ENCODE measurements at places on chromosomes 16 and 17.

DNA sequence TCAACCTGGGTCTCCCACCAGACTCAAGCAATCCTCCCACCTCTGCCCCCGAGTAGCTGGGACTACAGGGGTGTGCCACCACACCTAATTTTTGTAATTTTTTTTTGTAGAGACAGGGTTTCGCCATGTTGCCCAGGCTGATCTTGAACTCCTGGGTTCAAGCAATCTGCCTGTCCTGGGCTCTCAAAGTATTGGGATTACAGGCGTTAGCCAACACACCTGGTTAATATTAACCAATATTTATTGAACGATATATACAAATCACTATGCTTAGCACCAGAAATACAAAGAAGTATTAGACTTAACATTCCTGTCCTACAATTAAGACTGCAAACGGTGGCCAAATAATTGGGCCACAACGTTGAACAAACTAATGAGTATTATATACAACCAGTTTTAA, 4.2 kb downstream of the MBTD1 start:
- no peak for DNase-seq

GRCh38 chr16:12411516-12411915, 392.2 kb downstream of the CPPED1 start:
- no peak for DNase-seq

DNA sequence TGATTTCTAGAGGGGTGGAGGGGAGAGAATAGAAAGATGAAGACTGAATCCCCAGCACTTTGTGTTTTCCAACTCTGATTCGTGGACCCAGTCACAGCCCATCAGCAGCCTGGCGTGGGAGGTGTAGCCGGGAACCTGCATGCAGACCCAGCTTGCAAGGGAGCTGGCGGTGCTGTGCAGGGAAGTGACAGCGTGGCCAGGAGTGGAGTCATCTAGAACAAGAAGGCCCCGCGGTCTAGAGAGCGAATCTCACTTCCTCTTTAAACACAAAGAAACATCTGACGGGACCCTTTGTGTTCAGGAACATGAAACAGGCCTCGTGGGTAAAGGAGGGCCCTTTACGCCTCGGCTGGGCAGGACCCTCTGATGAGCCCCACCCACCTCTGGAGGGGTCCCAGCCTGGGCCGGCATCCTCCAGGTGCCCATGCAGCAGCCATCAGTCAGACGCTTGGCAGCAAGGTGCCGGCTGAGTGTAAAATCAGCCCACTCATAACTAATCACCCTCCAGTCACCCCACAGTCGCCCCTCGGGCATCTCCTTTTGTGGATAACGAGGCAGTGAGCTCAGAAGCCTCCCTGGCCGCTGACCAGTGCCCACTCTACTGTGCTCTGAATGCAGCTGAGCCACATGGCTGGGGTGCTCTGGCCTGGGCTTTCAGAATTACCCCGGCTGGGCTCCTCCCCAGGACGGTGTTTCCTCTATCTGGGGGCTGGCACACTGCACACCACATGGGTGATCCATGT, 4.4 kb downstream of the SNAI3 start:
- no peak for DNase-seq

DNA sequence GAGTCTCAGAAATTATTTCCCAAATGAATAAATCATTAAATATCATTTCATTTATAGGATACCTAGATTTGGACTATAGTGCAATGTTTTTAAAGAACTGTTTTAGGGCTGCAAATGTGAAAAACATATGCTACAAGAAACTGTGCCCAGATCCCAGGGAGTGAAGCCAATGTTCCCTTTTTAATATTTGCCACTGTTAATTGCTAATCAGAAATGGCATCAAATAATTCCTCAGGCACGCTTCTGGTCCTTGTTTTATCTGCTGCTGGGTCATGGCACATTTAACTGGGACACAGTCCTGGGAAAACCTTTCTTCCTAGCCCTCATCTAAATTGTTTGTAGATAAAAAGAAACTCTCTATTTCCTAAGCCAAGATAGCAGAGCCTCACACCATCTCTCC, 79.3 kb upstream of the CNTNAP4 start:
- no peak for DNase-seq

DNA sequence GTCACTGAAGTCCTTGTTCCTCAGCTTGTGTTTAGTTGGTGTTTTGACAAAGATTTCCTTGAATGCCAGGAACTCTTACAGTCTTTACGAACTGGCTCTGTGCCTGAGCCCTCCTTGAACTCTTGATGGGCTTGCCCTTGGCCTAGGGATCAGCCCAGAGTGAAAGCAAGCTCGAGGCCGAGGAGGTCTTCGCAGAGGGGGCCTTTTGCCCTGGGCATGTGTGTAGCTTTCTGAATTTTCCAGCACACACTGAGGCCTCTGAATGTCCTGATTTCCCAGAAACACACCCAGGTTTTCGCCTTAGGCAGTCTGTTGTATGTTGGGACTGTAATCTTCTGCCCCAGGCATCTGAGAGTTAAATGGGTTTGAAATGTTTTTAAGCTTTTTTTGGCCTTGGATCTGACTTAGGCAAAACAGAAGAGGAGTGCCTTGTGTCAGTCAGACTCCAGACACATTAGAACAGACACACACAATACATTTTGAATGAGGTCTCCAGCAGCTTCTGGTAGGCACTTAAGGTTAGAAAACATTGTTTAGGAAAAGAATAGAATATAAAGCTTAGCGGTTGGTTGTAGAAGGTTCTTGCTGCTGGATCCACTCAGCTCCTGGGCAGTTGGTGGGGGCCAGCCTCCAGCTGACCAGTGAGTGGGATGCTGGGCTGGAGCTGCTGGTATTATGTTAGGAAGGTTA, 17.1 kb downstream of the FOXK2 start:
- DNase-seq = no peak

DNA sequence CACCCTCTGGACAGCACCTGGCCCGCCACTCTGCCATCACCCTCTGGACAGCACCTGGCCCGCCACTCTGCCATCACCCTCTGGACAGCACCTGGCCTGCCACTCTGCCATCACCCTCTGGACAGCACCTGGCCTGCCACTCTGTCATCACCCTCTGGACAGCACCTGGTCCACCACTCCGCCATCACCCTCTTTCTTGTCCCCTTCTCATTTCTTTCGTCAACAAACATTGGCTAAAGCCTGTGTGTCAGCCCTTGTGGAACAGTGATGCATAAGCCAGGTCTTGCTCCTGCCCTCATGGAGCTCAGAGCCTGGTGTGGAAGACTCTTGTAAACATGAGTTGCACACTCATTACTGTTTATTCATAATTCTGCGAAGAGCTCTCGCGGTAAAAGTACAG, 31.2 kb downstream of the CDK5R1 start:
- DNase-seq = no peak

DNA sequence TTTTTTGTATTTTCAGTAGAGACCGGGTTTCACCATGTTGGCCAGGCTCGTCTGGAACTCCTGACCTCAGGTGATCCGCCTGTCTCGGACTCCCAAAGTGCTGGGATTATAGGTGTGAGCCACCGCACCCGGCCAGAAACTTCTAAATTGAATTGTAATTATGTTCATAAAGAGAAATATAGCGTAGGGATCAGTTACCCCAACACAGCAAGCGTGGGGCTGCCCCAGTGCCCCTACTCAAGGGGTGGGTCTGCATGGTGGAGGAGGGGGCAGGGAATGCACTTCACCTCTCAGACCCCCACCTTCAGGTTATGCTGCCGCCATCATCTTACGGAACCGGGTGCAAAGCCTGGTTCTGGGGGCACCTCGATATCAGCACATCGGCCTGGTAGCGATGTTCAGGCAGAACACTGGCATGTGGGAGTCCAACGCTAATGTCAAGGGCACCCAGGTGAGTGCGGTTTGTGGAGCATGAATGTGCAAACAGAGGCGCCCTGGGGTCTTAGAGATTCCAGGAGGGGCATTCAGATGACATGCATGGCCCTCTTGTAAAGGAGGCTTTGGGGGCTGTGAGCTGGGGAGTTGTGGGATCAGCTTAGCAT, 18.0 kb downstream of the ITGAM start:
- no peak for DNase-seq
